ENCODE measurements at places on chromosomes 1 and 21.

- DNase-seq, result no peak
Measured at GRCh38 chr1:235817101-235817728, 49.5 kb downstream of the LYST start.

- DNase-seq, result no peak
Measured at GRCh38 chr1:205122489-205122882, 708 bp upstream of the RBBP5 start.

GRCh38 chr1:64269558-64269884 is 66.1 kb downstream of the UBE2U start:
- DNase-seq, result no peak

GRCh38 chr1:16072616-16073484 is 601 bp downstream of the FAM131C start:
- no peak for DNase-seq

DNA sequence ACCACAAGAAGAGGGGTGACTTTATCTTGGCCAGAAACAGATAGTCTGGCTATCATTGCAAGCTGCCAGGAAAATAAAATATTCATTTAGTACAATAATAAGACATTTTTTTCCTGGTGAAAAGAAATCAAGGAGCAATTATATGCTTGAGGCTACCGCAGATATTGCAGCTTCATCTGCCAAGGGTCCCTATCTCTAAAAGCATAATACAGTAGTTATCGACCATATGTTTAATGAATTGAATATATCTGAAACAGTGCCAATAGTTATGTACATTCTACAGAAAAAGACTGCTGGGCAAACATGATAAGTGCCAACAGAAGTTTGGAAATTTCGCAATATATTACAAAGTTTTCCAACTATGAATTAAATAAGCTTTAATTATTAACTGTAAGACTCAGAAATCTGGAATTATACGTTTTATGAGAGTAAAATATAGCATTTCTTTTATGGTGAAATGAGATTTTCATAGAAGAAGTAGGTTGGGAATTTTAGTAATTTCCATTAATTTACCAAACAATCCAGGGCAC is 561.1 kb upstream of the ZP4 start:
- DNase-seq, result no peak

DNA sequence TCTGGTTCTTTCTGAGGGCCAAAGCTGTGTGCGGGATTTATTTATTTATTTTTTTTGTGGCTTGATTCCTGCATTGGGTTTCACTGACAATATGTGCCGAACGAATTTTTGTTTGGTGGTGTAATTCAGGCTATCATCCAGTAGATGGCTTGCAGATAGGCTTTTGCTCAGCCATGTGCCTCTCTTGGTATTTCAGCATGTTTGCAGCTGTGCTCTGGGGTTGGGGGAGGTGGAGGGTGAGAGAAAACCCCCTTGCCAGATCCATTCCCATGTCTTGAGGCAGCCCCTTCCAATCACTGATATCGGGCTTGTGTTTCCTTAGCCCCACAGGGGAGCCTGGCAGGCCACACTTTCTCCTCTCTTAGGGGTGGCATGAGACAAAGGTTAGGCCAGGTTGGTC is 302.4 kb downstream of the PTGER3 start:
- no peak for DNase-seq

GRCh38 chr1:85022700-85023099 is 25.6 kb downstream of the MCOLN3 start:
- no peak for DNase-seq

- peak; percentile 62 for DNase-seq
Measured at GRCh38 chr1:150560576-150561253, 11.5 kb downstream of the ADAMTSL4 start.

DNA sequence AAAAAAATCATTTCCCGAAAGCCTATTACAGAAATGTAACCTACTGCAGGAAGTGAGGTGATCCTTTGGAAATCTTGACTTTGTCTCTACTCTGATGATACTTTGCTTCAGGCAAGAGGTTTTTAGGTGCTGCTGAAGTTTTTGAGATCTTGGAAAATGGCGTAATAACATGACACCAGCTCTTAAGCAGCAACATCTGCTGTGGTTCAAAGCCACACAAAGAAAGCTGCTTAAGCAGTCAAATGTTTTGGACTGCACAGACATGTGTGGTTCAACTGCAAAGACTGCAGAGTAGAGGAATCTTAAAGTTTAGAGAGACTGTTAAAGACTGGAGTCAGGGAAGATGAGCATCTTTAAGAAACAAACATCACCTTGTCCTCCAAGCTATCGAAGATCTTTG is 139.0 kb downstream of the RASAL2 start:
- DNase-seq, result no peak

DNA sequence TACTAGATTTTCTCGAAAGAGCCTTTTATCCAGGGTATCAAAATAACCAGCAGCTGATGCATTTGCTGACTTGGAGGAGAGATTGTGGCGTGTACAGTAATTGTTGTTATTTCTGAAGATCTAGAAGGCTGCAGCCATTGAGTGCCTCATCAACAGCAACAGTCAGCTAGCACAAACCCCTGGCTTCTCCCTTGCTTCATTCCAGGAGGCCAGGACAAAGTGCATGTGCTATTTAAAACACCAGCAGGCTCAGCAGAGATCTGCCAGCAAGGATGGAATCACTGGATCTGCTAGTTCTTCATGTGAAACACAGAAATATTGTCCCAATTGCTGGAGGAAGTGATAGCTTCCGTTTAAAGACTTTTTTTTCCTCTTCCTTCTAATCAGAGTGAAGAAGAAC is 2.8 kb upstream of the NGF start:
- DNase-seq, result no peak

- DNase-seq, result no peak
Measured at GRCh38 chr1:104266612-104267011, 516.9 kb downstream of the AMY1C start.

DNA sequence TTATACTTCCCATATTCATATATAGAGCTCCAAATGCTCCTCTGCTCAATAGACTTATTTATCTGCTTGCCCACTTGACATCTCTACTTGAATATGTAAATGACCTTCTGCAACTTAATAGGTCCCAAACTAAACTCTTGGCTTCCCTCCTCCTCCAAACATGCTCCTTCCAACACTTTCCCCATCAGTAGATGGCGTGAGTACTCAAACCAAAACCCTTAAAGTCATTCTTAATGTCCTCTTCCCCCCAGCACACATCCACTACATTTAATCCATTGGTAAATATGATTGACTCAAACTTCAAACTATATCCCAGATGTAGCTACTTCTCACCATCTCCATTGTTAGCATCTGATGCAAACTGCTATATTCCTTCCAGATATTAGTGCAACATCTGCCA is 48.5 kb upstream of the PBX1 start:
- DNase-seq, result no peak

DNA sequence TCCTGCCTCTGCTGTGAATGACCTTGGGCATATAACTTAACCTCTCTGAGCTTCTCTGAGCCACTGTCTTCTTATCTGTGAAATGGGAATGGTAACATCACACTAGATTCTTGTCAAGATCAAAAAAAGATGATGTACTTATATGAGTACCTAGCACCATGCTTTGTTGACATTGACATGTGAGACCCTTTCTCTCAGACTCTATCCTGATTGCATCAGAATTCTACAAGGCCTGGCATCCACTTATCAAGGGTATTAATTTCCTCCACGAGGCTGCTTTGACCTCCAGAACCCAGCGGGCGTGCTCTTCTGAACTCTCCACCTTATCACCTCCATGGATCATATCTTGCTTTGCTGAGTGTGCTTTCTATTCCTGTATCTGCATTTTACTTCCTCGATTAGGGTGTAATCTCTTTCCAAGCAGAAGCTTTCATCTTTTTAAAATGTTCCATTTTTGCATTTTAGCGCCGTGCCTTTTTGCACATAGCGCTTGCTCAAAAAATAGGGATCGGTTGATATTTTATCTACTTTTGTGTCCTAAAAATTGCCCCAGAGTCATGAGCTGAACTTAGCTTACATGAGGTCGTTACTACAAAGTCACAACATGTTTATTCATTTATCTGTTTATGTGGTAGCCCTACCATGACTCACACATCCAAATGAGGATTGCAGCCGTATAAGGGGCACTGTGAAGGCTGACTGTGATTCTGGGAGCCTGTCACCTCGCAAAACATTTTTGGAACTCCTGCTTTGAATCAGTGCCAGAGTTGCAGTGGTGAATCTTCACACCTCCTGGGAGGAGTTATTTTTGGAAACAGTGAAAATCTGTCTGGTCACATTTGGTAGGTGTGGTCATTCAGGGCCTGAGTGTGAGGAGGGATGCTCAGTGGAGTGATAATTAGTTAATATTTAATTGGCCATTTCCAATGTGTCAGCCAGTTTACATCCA is 63.2 kb downstream of the IER5 start:
- no peak for DNase-seq

DNA sequence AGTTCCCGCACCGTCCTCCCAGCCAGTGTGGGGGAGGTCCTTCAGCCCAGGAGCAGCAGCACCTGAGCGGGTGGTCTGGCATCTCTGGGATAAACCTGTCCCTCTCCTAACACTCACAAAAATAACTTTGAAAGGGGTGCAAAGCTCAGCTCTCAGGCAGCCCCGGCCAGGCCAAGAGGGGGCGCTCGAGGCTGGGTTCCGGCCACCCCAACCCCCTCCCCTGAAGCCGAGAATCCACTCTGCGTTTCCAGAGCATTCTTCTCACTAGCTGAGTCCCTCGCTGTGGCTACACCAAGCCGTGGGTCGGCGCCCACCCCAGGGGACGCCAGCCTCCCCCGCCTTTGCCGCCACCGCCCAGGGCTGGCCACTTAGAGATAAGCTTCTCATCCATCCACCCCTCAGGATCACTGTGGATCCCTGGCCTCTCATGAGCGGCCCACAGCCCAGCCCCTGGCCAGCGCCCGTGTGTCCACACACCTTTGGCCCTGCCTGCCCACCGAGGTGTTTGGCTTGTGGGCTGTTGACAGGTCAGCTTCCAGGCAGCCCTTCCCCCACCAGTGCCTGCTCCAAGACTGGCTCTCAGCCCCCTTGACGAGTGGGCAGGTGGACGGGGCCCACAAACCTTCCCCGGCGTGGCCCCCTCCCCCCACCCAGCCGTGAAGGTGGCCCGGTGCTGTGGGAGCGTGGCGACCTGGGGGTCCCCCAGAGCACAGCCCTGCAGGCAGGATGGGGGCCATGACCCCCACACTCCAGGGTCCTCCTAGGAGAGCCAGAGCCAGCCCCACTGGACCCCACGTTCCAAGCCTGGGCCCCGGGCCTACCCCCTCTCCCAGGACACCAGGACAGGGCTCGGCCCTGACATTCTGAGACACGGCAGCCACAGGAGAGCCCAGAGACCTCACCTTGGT is 1.9 kb downstream of the FTCD start:
- peak; percentile 44 for DNase-seq

GRCh38 chr1:181789395-181789794 is 272.1 kb downstream of the ZNF648 start:
- DNase-seq, result no peak

DNA sequence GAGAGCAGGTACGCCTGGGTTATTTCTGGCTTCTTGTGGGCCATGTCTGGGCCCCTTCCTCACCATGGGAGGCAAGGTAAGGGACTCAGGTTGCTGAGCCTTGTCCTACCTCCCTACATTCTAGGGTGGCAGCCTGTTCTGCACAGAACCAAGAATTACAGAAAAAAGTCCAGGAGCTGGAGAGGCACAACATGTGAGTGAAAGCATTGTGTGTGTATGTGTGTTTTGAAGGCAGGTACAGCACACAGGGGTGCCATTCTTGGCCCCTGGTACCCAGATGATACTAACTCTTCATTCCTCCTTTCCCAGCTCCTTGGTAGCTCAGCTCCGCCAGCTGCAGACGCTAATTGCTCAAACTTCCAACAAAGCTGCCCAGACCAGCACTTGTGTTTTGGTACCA is 4.4 kb downstream of the JTB start:
- no peak for DNase-seq

DNA sequence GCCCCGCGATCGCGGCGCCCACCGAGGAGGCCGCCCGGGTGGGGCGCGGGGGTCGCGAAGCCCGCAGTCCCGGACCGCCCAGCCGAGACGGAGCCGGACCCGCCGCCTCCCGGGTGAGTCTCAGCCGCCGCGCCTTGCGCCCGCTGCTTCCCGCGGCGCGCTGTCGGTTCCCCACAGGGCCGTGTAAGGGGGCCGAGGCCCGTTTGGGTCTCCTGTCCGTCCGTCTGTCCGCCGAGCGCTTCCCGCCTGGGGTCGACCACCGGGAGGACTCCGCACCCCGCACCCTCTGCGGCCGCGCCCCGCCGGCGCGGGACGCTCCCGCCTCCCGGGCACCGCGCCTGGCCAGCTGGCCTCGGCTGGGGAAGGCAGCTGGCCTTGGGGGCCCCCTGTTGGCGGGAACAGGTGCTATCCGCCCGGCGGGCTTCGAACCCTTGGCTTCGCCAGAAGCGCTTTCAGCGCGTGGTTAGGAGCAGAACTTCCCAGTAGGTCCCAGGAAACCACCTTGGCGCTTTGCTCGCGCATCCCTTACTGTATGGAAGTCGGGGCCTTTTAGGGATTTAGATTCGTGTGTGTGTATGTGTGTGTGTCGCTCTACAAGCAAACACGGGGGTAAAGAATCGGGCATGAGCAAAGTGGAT is 414 bp downstream of the TMEM51 start:
- DNase-seq, result no peak

GRCh38 chr1:53442299-53442698 is 16.9 kb upstream of the DMRTB1 start:
- no peak for DNase-seq

- no peak for DNase-seq
Measured at GRCh38 chr1:168553680-168554553, 10.1 kb upstream of the XCL2 start.

DNA sequence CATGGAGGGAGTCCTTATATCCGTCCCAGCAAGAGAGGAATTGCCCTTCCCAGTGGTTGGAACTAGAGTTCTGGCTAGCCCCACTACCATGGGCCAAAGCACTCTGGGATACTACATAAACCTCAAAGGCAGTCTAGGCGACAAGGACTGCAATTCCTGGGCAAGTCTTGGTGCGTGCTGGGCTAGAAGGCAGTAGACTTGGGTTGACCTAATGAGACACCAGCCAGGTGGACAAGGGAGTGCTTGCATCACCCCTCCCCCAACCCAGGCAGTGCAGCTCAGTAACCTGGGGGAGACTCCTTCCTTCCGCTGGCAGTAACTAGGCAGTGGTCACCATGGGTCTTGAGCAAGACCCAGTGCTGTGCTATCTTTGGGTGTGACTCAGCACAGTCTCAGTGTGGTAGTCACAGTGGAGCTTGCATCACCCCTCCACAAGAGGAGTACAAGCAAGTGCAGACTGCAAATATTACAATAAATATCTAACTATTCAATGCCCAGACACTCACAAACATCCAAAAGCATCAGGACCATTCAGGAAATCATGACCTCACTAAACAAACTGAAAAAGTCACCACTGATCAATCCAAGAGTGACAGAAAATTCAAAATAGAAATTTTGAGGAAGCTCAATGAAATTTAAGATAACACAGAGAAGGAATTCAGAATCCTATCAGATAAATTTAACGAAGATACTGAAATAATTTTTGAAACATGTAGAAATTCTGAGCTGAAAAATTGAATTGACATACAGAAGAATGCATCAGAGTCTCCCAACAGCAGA is 84.7 kb upstream of the LYPLAL1 start:
- DNase-seq, result no peak

- no peak for DNase-seq
Measured at GRCh38 chr1:178541829-178542553, 29.1 kb downstream of the TEX35 start.

- DNase-seq, result no peak
Measured at GRCh38 chr1:1941868-1942752, 23.0 kb upstream of the TMEM52 start.

GRCh38 chr1:54052431-54052933 is 522 bp downstream of the TMEM59 start:
- peak; percentile 3 for DNase-seq
